ENCODE measurements at places on chromosomes 2 and 18. TPM values are rescaled to one million over a fixed set of nuclear protein-coding genes. Genes with fewer than 3 reads are reported as not detected.

The BCL2 gene
- 140 TPM for total RNA-seq

DNA sequence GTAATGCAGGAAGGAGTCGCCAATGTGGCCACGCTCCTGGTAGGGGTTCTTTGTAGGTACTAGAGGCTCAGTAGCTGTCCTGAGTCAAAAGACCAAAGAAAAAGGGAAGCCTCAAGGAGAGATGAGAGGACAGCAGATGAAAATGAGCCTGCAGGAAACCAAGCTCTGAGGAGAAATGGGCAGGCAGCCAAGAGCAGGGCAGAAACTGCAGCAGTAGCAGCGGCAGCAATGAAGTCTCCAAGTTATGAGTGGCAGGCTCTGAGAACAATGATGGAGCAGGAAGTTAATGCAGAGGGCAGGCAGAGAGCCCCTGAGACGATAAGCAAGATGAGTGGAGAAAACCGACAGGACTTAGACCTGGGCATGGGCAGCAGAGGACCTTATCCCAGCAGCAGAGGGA lies 48.2 kb upstream of the TMEM200C start:
- no peaks in the 10 kb centered on the region for H3K36me3 ChIP-seq
- no peak overlapping the region for H3K4me3 ChIP-seq
- H3K27me3 ChIP-seq, result peaks cover 2% of the 10 kb centered on the region
- no peak overlapping the region for H3K27ac ChIP-seq

DNA sequence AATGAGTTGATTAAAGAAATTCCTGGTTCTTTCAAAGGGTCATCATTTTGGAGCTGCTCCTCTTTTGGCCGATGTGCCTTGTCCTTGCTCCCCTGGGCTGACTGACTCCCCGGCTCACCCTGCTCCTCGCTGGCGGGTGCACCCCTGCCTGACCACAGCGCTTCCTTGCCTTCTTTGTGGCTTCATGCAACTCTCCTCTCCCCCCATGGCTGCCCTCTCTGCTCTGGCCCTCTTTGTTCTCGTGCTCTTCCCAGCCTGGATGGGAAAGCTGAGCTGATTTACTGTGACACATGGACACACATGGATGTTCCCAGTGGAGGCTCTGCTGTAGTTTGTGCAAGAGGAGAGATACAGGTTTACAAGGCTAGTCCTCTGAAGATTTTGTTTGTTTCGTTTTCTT lies 234.6 kb downstream of the HAUS1 start:
- H3K27me3 ChIP-seq, result peaks cover 32% of the 10 kb centered on the region
- peaks cover 67% of the 10 kb centered on the region for H3K4me1 ChIP-seq
- H3K27ac ChIP-seq, result peak overlapping the region; percentile 58
- peak; percentile 44 for DNase-seq
- peak overlapping the region; percentile 21 for H3K4me3 ChIP-seq

- H3K4me1 ChIP-seq, result no peaks in the 10 kb centered on the region
- no peaks in the 10 kb centered on the region for H3K27me3 ChIP-seq
- DNase-seq, result no peak
- no peak overlapping the region for H3K4me3 ChIP-seq
Measured at GRCh38 chr2:152826581-152827279, 108.3 kb downstream of the ARL6IP6 start.

DNA sequence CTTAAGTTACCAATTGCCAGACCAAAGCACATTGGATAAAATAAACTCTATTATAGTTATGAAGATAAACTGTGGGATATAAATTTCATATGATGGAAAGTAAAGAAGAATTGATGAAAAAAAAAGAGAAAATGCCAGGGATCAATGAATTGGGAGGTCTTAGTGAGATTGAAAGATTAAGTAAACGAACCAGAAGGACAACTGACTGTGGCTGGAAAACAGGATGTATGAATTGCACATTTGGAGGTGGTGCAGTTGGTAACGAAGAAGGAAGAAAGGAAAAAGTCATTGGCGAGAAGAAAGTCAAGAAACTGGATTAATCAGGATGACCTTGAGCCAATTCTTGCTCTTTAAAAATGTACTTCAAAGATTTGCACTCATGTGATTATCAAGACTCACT lies 166.7 kb downstream of the NCK2 start:
- no peak overlapping the region for H3K4me3 ChIP-seq
- H3K4me1 ChIP-seq, result peaks cover 5% of the 10 kb centered on the region
- no peaks in the 10 kb centered on the region for H3K27me3 ChIP-seq
- peaks cover 17% of the 10 kb centered on the region for H3K36me3 ChIP-seq
- no peak for DNase-seq

The UGT1A3 gene
- total RNA-seq, result not detected

GRCh38 chr18:49849331-49850217 lies 36.2 kb upstream of the ACAA2 start:
- H3K27me3 ChIP-seq, result peaks cover 9% of the 10 kb centered on the region
- no peaks in the 10 kb centered on the region for H3K36me3 ChIP-seq
- H3K4me3 ChIP-seq, result no peak overlapping the region
- no peak overlapping the region for H3K27ac ChIP-seq
- no peak for DNase-seq

- H3K27ac ChIP-seq, result no peak overlapping the region
- no peaks in the 10 kb centered on the region for H3K36me3 ChIP-seq
- no peaks in the 10 kb centered on the region for H3K4me1 ChIP-seq
- DNase-seq, result no peak
- H3K4me3 ChIP-seq, result no peak overlapping the region
Measured at GRCh38 chr2:41033127-41033526, 581.2 kb upstream of the SLC8A1 start.

- no peak for DNase-seq
- no peak overlapping the region for H3K27ac ChIP-seq
- no peaks in the 10 kb centered on the region for H3K27me3 ChIP-seq
- H3K4me1 ChIP-seq, result peaks cover 7% of the 10 kb centered on the region
- peaks cover 54% of the 10 kb centered on the region for H3K36me3 ChIP-seq
Measured at GRCh38 chr2:65263262-65263661, 35.6 kb downstream of the ACTR2 start.

The ASNSD1 gene
- total RNA-seq, result 39.4 TPM

The ERICH2 gene
- not detected for total RNA-seq

GRCh38 chr2:75102011-75102410 lies 97.3 kb downstream of the TACR1 start:
- no peak overlapping the region for H3K4me3 ChIP-seq
- DNase-seq, result no peak
- no peaks in the 10 kb centered on the region for H3K36me3 ChIP-seq
- H3K4me1 ChIP-seq, result no peaks in the 10 kb centered on the region
- H3K27me3 ChIP-seq, result peaks cover 15% of the 10 kb centered on the region
- H3K27ac ChIP-seq, result no peak overlapping the region

- H3K4me1 ChIP-seq, result peaks cover 17% of the 10 kb centered on the region
- no peak overlapping the region for H3K27ac ChIP-seq
- H3K27me3 ChIP-seq, result no peaks in the 10 kb centered on the region
- H3K4me3 ChIP-seq, result no peak overlapping the region
Measured at GRCh38 chr2:102062802-102063201, 71.0 kb downstream of the IL1R2 start.

DNA sequence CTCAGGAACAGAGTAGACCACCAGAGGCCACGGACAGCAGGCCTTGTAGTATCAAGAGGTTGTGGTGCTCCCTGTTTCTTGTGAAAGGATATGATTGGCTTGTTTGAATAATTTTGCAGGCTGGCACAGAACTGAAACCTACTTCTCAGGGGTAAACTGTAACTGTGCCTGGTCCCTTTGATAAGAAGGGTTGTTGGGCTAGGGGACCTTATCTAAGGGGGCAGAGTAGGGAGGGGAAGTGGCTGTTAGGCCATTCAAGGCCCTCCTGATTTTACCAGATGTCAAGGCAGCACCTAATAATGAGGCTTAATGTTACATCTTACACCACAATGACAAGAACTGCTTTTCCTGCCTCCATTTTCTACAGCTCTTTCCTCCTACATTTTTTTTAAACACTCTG lies 45.6 kb downstream of the GPR39 start:
- no peak overlapping the region for H3K27ac ChIP-seq
- H3K36me3 ChIP-seq, result no peaks in the 10 kb centered on the region
- H3K27me3 ChIP-seq, result no peaks in the 10 kb centered on the region

GRCh38 chr2:217776631-217777030 lies 226.2 kb downstream of the TNS1 start:
- no peak for DNase-seq
- H3K4me3 ChIP-seq, result no peak overlapping the region
- no peaks in the 10 kb centered on the region for H3K27me3 ChIP-seq
- peaks cover 12% of the 10 kb centered on the region for H3K4me1 ChIP-seq

GRCh38 chr2:101012706-101013181 lies 10.7 kb downstream of the RPL31 start:
- DNase-seq, result peak; percentile 54
- no peak overlapping the region for H3K4me3 ChIP-seq
- H3K36me3 ChIP-seq, result peaks cover 52% of the 10 kb centered on the region
- peaks cover 18% of the 10 kb centered on the region for H3K4me1 ChIP-seq
- no peaks in the 10 kb centered on the region for H3K27me3 ChIP-seq
- no peak overlapping the region for H3K27ac ChIP-seq

The GFPT1 gene
- total RNA-seq, result 23.5 TPM

GRCh38 chr2:187511356-187512315 lies 42.6 kb downstream of the TFPI start:
- H3K27ac ChIP-seq, result no peak overlapping the region
- no peak overlapping the region for H3K4me3 ChIP-seq
- peaks cover 2% of the 10 kb centered on the region for H3K27me3 ChIP-seq
- DNase-seq, result no peak
- no peaks in the 10 kb centered on the region for H3K36me3 ChIP-seq

The ANKRD23 gene
- 17.2 TPM for total RNA-seq

The CHN1 gene
- 0.11 TPM for total RNA-seq

The DAPL1 gene
- not detected for total RNA-seq

GRCh38 chr2:129611471-129611870 lies 368.0 kb upstream of the RAB6C start:
- H3K36me3 ChIP-seq, result no peaks in the 10 kb centered on the region
- H3K4me3 ChIP-seq, result no peak overlapping the region

DNA sequence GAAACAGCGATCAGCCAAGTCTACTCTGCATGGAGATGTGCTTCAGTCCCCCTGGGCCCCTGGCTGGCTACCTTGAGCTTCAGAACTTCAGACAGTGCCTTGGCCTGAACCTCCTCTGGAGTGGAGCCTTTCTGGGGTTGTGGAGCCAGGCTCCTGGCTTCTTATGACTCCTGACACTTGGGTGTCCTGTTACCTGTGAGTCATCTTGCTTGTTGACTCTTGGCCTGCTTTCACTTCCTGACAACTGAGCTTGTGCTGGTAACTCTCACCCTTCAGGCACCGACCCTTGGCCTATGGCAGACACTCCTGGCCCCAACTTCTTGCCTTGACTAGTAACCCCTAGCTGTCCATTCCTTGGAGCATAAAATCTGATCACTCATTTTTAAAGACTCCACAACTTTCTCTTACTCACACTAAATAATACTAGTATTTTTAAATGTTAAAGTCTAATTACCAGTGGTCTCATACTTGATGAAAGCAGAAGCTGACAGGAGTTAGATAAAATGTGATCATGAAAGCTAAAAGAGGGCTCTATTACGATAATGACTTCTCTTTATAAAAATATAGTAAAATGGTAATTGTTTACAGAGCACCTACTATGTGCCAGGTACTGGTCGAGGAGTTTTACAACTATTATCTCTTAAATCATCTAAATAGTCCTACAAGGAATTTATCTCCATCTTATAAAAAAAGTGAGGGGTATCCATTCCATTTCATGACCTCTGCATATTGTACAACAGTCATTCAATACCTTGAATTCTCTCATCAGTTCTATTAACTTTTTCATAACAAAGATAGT lies 46.3 kb upstream of the VIT start:
- no peak overlapping the region for H3K4me3 ChIP-seq
- peak; percentile 21 for DNase-seq
- H3K4me1 ChIP-seq, result no peaks in the 10 kb centered on the region
- peaks cover 2% of the 10 kb centered on the region for H3K27me3 ChIP-seq
- no peak overlapping the region for H3K27ac ChIP-seq

The GRHL1 gene
- total RNA-seq, result 0.57 TPM

The TUBA3E gene
- total RNA-seq, result not detected

DNA sequence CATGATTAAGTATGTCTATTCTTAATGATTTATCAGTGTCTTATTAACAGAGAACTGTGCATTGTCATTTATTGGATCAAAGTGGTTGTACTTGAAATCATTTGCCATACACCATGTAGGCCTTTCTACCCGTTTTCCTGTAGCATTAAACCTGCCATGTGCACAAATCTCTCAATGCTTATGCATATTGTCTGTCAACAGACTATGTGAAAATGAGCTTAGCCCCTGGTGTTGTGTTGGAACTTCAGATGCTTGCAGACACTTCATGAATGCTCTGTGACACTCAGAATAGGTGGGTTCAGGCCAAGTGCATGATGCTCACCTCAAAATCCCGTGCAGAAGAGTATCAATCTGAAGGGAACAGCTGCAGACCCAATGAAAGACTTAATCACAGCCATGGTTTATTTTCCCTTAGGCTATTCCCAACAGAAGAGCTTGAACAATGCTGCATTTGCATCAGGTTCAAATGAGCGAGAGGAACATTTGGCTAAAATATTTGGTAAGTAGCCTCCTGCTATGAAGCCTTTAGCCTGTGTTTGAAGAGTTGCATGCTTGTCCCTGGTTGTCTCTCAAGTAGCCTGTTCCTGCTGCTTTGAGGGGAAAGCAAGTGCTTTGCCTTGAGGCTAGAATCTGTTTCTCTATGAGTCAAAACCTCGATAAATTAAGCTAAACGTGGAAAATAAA lies 6.1 kb downstream of the C2orf92 start:
- H3K4me1 ChIP-seq, result peaks cover 29% of the 10 kb centered on the region
- H3K27ac ChIP-seq, result no peak overlapping the region
- no peaks in the 10 kb centered on the region for H3K36me3 ChIP-seq
- peaks cover 2% of the 10 kb centered on the region for H3K27me3 ChIP-seq

GRCh38 chr2:232088771-232089170 lies 127.3 kb downstream of the DIS3L2 start:
- H3K4me1 ChIP-seq, result no peaks in the 10 kb centered on the region
- no peaks in the 10 kb centered on the region for H3K27me3 ChIP-seq
- no peak for DNase-seq
- H3K27ac ChIP-seq, result no peak overlapping the region
- H3K36me3 ChIP-seq, result peaks cover 7% of the 10 kb centered on the region

The REG3G gene
- total RNA-seq, result not detected

DNA sequence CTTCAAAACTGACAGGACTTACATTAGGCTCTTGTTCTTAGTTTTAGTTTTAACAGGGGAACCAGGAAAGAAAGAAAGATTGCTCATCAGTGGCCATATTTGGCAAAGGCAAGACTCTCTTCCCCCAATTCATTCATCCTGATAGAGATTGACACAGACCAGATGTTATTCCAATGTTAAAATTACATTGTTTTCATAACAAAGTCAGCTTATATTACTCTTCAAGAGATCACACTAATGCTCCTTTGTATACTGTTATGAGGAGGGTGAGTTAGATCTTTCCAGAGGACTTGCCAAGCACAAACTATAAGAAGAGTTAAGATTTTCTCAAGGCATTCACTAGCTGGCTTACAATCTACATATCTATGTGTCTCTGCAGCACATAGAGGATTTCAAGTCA lies 252.1 kb downstream of the SLC8A1 start:
- H3K36me3 ChIP-seq, result no peaks in the 10 kb centered on the region
- no peak for DNase-seq
- no peaks in the 10 kb centered on the region for H3K4me1 ChIP-seq

DNA sequence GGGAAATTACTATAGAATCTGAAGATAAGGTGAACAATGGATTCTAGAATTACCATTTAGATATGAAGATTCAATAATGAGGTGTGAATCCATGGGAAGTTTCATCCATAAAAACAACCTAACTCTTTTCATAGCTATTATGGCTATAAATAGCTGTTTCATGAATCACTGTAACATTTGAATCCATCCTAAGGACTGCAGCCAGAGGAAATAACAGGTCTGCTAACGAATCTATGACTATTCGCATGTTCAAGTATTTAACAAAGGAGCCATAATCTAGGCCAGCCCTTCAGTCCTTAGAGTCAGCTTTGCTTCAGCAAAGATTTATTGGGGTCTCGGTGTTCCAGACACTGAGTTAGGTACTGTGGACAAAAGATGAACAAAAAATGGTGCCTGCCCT lies 87.1 kb downstream of the MYOM1 start:
- no peaks in the 10 kb centered on the region for H3K27me3 ChIP-seq
- H3K27ac ChIP-seq, result no peak overlapping the region
- no peak overlapping the region for H3K4me3 ChIP-seq
- no peaks in the 10 kb centered on the region for H3K36me3 ChIP-seq

All from activated CD8-positive, alpha-beta T cell treated with anti-CD3 and anti-CD28 coated beads, Interleukin-2, amount 10 ng/mL, durations not matched to agents 7 days and 5 days (primary cell).